Inflammatory macrophage (primary cell): ENCODE measurements at places on chromosomes 3 and 15.

GRCh38 chr3:142315083-142315482, 89.7 kb upstream of the GK5 start:
- no peak for DNase-seq

DNA sequence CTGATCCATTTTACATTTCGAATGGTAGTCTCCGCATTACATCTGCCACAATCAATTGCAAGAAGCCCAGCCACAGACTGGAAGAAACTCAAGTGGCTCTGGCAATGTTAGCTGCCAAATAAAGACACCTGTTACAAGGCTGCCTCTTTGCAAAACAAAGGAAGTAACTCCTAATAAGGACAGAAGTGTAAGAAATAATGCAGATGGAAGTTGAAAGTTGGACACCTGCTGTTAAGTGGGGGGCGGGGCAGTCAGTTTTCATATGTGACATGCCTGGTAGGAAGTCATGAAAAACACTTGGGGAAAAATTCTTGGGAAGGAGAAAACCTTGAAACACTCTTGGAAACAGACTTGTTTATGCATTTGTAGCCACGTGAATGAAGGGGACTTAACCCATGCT, 54.1 kb upstream of the ATP2C1 start:
- no peak for DNase-seq

DNA sequence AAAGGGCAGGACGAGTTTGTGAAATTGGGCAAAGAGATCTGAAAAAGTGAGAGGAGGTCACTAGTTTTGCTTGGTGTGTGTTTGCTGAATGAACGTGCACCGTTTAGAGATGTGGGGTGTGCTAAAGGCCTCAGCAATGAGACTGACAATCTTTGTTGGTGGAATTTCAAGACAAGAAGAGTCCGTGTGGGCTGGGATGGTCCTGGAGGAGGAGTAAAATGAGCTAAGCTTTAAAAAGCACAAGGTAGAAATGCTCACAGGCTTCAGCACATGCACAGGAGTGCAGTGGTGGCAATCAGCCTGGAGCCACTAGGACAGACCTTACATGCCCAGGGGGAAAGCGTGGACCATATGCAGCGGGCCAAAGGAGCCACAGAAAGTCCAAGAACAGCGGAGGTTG, 1.5 kb upstream of the CPLX3 start:
- DNase-seq: no peak

DNA sequence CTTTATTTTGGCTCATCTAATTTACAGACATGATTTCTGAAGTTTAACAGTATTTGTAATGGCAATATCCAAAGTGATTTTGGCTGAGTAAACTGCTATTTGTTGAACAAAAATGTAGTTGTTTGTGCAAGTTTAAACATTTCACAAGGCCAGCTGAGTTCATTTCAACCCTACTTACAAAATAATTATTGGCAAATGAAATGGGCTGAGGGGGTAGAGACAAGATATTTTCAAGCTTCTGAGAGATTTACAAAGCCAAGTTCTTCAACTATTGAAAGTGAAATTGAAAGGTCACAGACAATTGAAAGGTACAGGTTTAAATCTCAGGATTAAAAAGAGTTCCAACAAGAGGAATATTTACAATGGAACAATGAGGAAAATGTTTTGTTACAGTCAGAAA, 77.1 kb downstream of the DUT start:
- no peak for DNase-seq

DNA sequence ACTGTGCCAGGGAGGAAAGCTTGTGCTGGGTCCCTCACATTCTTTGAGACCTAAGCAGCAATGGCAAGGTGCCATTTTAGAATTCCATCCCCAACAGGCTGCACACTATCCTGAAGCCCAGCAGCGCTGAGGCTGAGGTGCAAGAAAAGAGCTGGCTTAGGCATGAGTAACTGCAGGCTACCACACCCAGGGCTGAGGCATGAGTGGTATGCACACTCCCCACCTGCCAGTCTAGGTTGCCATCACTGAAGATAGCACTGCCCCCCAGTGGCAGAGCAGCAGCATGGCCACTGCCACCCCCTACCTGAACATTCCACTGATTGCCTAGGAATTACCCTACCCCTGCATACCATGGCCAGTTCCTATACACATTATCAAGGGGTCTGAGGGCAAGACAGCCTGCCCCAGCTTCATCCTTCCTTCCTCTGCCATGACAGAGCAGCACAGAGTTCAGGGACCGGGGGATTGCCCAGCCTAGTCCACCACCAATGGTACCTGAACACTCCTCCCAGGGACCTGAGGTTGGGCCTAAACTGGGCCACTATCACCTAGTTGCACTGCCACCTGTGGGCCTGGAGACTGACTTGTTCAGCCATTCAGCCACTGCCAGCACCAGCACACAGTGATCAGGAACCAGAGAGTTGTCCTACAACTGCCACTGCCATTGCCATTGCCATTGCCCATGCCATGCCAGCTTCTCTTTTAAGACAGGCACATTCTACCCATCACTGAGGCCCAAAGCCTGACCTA, 129.8 kb downstream of the SATB1 start:
- DNase-seq: no peak
